ENCODE measurements at places on chromosomes 5 and 9.

GRCh38 chr5:55711507-55712022 is 559 bp downstream of the SLC38A9 start:
- DNase-seq: no peak
- peaks cover 10% of the 10 kb centered on the region for H3K36me3 ChIP-seq

- no peaks in the 10 kb centered on the region for H3K27me3 ChIP-seq
- no peak overlapping the region for H3K27ac ChIP-seq
- no peaks in the 10 kb centered on the region for H3K36me3 ChIP-seq
- no peak for DNase-seq
Observed at GRCh38 chr5:163727028-163727427, 221.6 kb downstream of the MAT2B start.

GRCh38 chr5:14767735-14768507 is 103.4 kb downstream of the OTULIN start:
- no peaks in the 10 kb centered on the region for H3K36me3 ChIP-seq
- H3K4me1 ChIP-seq: no peaks in the 10 kb centered on the region
- no peak overlapping the region for H3K27ac ChIP-seq

GRCh38 chr5:6902597-6902996 is 189.4 kb downstream of the TENT4A start:
- H3K4me3 ChIP-seq: no peak overlapping the region
- DNase-seq: no peak
- no peaks in the 10 kb centered on the region for H3K4me1 ChIP-seq
